GF-D8 (cell line): ENCODE measurements at places on chromosomes 2 and 18.

DNA sequence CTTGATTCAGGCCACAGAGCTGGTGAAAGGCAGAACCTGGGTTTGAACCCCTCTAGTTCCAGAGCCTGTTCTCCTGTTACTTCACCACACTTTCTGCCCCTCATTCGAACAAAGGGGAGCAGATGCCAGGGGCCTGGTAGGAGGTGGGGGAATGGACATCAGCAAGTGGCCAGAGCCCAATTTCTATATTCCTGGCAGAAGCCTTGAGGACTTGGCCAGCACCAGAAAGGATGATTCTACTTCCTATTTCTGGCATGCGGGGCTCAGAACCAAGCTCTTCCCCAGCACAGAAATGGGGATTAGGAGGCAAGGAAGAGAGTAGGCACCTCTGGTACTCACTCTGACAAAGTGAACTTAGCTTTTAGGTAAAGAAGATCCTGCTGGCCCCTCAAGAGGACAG is 49.3 kb downstream of the ADD2 start:
- DNase-seq = no peak

- no peak for DNase-seq
These were observed 18.6 kb upstream of the KLHL30 start for GRCh38 chr2:238119756-238120462.

GRCh38 chr18:58458304-58458703 is 170.6 kb downstream of the ALPK2 start:
- DNase-seq = no peak

DNA sequence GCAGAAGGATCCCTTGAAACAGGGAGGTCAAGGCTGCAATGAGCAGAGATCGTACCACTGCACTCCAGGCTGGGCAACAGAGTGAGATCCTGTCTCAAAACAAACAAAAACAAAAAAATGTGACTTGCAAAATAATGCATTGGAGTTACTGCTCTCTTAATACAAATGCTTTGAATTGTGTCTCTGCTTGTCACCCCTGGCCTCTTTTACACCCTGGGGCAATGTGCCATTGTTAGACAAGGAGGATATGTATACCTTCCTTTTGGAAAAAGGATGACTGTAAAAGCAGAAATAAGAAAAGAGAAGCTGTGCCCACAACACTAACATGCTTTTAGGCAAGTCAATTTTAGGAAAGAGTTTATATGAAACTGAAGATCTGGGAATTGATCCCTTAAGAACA is 20.8 kb upstream of the C2orf74 start:
- DNase-seq = no peak

GRCh38 chr2:135685361-135685760 is 56.3 kb upstream of the UBXN4 start:
- DNase-seq = no peak

GRCh38 chr2:179226203-179226960 is 38.2 kb downstream of the SESTD1 start:
- no peak for DNase-seq

- DNase-seq = no peak
These were observed 13.4 kb downstream of the NOP58 start for GRCh38 chr2:202278944-202279343.

GRCh38 chr2:146634230-146635097 is 1210.4 kb upstream of the ACVR2A start:
- no peak for DNase-seq

DNA sequence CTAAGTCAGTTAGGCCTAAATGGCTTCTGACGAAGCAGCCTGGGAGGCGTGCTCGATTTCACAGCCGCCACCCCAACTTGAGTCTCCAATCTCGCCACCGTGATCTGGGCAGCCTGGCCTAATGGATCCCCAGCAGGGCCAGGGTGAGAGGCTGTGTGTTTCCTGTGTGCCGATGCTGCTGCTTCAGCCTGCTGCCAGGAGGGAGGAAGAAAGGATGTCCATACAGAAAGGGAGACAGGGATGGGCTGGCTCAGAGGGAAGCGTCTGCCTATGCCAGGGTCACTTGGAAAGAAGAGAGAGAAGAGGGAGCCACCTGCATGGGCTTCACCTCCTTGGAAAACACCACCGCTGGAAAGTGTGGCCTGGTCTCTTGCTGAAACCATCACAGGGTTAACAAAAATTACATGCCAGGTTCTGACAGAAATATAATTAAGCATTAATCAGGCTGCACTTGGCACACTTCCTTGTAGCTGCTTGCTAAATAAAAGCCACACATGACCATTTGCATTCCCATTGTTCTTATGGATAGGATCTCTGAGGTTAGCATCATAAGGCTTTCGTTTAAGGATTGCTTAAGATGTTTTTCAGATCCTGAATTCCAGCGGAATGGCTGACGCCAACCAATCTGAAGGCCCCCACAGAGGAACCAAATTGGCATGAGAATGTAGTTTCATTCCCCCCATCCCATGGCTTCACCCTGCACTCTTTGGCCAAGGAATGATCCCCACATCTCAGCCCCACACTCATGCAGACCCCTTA is 108.8 kb upstream of the SLC1A4 start:
- DNase-seq = no peak

DNA sequence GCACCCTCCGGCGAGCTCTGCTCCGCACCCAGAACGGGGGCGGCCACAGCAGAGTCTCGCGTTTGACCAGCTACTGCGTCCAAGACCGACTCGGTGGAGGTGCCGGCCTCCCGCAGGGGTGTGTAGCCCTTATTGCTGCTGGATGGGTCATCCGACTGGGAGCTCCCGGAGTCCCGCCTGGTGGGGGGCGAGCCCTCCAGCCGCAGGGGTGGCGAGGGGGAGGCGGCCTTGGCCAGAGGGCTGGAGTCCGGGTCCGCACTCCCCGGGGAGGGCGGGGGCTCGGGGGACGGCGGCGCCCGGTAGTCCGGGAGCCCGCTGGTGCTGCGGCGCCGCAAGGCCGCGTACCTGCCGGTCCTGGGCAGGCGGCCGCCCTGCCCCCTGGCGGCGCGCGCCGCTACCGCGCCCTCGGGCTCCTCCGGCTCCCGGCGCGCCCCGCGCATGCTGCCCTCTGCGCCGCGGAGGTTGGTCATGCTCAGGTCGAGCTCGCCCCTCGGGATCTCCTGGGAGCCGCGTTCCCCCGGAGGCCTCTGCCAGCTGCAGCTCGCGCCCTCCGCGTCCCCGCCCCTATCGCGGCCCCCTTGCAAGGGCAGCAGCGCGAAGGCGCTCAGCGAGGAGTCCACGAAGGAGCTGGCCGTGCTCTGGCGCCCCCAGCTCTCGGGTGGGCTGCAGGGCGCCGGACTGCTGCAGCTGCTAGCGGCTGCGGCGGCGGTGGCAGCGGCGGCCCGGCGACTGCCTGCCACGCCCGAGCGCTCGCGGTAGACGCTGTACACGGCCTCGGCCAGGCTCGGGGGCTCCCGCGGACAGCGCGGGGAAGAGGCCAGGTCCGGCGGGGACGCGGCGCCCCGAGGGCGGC is 4.8 kb downstream of the TMEM200C start:
- no peak for DNase-seq

- no peak for DNase-seq
These were observed 178.2 kb upstream of the ZC3H15 start for GRCh38 chr2:186307871-186308270.

- DNase-seq = no peak
These were observed 105.0 kb downstream of the GPD2 start for GRCh38 chr2:156541229-156541628.

DNA sequence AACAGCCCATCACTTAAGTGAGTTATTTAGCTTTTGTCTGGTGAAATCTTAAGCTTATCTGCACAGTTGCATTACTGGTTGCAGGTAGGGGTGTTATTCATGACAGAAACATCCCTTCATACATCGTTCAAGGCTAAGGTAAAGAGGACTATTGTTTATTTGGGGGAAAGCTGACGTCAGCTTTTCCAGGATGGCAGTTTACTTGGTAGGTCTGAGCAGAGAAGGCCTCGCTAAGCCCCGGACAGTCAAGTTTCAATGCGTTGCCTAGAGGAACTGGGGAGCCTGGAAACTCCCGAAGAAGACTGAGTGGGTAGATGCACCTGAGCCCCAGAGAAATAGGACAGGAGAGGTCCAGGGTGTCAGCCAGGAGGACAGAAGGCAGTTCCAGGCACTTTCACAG is 2.2 kb downstream of the RNU4ATAC start:
- no peak for DNase-seq

DNA sequence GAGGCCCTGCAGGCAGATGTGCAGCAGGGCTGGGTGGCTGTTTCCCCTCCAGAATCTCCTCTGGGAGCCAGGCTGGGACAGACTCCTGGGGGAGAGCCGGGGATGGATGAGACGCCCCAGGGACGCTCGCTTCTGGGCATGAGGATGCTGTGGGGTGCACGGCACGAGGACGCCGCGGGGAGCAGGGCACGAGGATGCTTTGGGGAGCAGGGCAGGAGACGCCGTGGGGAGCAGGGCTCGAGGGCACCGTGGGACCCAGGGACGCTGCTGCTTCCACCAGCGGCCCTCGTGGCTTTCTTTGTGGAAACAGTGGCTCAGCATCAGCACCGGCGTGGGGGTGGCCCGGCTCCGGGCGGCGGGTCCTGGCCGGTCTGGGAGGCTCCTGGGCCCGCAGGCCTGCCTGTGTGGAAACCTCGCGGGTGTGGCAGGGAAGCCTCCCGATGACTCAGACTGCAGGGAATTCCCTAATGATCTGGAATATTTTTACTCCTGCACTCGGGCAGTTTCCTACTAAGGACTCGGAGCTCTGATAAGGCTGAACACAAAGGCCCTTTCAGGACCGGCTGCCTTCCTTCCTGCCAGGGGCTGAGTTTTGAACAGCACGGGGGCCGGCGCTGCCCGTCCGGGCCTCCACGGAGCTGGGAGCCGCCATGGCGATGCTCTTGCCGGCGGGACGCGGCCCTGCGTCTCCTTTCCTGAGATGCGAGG is 62.6 kb downstream of the NFATC1 start:
- DNase-seq = no peak

GRCh38 chr2:134218930-134219658 is 34.8 kb upstream of the MGAT5 start:
- no peak for DNase-seq
